ENCODE measurements at places on chromosomes 13 and 19. TPM values are rescaled to one million over a fixed set of nuclear protein-coding genes. Genes with fewer than 3 reads are reported as not detected.

CPB2 gene
- total RNA-seq, result not detected

S1PR5 gene
- under 0.01 TPM for total RNA-seq

LILRB3 gene
- total RNA-seq, result not detected

CGB3 gene
- not detected for total RNA-seq

SPTBN4 gene
- 0.36 TPM for total RNA-seq

LGALS7 gene
- not detected for total RNA-seq

Data from melanocyte of skin (primary cell).